ENCODE measurements at places on chromosomes 6 and 20.

GRCh38 chr6:155461556-155461955, 5.9 kb upstream of the NOX3 start:
- peak; percentile 59 for DNase-seq

GRCh38 chr6:57226221-57226620, 4.1 kb upstream of the RAB23 start:
- DNase-seq = no peak

- peak; percentile 93 for DNase-seq
These were observed 87.2 kb downstream of the FKBP5 start for GRCh38 chr6:35601331-35602132.

GRCh38 chr6:144334150-144334708, 49.1 kb downstream of the UTRN start:
- DNase-seq = no peak

DNA sequence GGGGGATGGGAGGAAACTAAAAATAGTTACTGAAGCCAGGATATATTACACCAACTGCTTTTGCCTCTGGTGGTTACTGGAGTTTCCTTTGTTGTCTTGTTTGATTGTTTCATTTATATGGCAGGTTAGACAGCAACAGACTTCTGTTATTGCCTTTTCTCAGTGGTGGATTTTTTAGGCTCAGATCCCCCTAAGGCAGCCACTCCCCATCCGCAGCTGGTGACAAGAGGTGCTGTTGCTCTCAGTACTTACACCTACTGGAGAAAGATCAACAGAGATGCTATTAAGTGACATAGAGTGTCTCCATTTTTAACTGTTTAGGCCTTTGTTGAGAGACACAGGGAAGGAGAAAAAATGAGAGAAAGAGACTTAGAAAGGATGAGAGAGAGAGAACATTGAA, 552.1 kb downstream of the PKHD1 start:
- no peak for DNase-seq

GRCh38 chr6:124371974-124372475, 568.4 kb downstream of the NKAIN2 start:
- no peak for DNase-seq

DNA sequence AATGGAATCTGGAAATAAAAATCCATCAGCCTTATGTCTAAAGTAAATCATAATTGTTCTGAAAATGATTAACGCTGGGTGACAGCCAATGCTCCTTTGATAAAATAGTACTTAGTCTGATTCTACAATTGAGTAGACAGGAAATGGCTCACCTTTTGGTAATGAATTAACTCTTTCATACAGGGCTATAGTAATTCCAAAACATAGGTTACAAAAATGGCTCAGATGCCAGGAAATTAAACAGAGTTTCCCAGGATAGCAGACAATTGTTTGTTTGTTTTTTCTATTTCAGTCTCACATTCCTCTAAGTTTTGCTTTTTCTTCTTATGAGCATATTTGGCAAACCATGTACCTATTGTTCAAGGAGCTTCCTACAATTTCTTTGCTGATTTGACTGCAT, 257.2 kb upstream of the EPHA7 start:
- no peak for DNase-seq

DNA sequence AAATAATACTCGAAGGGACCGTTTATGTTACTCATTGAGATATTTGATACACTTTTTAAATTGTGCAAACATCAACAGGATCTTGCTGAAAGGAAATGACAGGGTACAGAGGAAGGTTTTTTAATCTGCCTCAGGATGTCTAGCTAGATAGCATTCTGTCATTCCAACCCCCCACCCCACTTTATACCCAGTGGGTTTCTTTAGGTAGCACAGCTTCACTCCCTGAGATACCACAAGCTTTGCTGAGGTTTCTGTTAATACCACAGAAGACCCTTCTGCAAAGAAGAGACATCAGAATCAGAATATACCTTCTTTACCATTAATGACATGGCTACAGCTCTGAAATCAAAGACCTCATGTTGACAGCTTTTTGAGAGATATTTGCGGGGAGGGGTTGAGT, 1.3 kb downstream of the PHACTR2 start:
- DNase-seq = no peak

DNA sequence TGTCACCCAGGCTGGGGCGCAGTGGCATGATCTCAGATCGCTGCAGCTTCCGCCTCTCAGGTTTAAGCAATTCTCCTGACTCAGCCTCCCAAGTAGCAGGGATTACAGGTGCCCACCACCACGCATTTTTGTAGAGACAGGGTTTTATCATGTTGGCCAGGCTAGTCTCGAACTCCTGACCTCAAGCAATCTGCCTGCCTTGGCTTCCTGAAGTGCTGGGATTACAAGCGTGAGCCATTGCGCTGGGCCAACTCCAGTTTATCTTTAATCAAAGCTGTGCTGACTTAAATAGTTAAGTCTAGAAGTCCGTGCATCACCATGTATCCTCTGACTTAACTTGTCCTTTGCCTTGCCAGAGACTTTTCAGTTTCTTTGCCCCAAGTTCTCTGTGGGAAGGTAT, 224.3 kb downstream of the TMEM242 start:
- no peak for DNase-seq

GRCh38 chr6:1494671-1495070, 105.3 kb downstream of the FOXF2 start:
- DNase-seq = no peak

- peak; percentile 79 for DNase-seq
These were observed 136.2 kb downstream of the HIVEP1 start for GRCh38 chr6:12148317-12148801.

DNA sequence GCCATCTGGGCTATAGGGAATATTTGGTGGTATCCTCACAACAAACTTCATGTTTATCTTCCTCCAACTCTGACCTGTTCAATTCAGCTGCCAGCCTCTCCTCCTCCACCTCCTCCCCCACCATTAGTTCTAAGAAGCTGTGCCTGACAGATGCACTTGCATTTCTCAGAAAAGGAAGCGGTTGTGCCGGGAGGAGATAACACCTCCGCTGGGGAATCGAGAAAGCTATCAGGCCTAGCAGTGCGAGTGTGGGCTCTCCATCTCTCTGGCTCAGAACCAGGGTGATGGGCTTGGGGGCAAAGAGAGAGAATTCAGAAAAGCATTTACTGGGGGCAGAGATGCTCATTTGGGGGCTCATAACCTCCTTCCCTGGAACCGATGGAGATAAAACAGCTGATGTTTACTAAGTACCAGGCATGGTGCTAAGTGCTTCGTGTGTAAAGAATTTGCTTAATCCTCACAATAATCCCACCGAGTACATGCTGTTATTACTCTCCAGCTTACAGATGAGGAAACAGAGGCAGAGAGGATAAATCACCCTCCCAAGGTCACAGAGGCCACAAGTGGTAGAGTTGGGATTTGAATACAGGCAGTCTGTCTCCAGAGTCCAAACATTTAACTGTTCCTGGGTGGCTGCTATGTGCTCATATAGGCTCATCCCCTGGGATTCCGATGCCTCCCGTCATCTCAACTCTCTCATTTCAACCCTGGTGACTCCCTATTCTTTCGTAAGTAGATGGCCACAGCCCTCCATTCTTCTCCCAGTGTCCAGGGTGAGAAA, 38.3 kb downstream of the COX4I2 start:
- DNase-seq = no peak

- DNase-seq = no peak
These were observed 31.9 kb upstream of the PRSS35 start for GRCh38 chr6:83480470-83480869.

DNA sequence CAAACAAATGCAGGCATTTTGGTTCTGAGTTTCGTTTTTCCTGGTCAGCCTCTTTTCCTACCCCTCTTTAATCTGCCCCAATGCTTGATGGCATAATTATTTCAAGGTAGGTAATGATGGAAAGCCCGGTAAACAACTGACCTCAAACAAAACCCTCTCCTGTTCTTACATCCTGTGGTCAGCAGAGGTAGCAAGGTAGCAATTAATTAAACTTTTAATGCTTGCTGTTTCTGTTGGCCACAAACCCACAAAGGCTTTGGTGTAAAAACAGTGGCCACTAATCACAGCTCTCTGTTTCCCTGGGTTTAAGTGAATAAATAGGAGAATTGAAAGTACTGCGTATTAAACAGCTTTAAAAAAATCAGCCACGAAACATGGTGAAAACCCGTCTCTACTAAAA, 261.5 kb upstream of the SOX4 start:
- DNase-seq = no peak

DNA sequence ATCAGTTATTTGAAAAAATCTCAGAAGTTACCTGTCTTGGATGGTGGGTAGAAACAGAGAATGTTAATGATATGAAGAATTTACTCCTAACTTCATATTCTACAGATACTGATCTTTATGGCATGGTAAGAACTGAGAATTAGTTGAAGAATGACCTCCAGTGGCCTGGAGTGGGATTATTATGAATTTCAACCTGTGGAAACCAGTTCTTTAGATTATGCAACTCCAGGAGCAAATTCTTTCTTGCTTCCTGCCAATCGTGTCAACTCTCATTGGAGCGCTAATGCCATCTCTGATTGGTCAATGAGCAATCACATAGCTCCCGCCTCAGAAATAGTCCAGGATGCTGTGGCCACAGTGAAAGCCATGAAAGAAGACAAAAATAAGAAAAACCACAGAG, 40.6 kb downstream of the LYRM2 start:
- peak; percentile 50 for DNase-seq

- no peak for DNase-seq
These were observed 73.0 kb downstream of the PHIP start for GRCh38 chr6:79005024-79005423.

DNA sequence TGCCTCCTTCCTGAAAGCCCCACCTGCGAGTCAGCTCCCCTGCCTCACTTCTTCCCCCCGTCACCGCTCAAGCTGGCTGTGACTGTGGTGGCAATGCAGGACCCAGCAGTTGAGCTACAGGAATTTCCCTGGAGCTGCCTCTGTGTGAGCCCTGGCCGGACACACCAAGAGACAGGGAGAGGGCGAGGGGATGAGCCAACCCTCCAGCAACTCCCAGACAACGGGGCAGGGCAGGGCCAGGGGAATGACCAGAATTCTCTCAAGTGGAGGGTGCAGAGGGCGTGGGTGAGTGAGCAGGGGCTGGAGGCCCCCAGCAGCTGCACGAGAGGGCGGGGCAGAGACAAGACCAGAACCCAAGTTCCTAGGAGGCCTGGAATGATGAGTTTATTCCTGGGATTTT, 4.9 kb upstream of the ARFGAP1 start:
- no peak for DNase-seq

DNA sequence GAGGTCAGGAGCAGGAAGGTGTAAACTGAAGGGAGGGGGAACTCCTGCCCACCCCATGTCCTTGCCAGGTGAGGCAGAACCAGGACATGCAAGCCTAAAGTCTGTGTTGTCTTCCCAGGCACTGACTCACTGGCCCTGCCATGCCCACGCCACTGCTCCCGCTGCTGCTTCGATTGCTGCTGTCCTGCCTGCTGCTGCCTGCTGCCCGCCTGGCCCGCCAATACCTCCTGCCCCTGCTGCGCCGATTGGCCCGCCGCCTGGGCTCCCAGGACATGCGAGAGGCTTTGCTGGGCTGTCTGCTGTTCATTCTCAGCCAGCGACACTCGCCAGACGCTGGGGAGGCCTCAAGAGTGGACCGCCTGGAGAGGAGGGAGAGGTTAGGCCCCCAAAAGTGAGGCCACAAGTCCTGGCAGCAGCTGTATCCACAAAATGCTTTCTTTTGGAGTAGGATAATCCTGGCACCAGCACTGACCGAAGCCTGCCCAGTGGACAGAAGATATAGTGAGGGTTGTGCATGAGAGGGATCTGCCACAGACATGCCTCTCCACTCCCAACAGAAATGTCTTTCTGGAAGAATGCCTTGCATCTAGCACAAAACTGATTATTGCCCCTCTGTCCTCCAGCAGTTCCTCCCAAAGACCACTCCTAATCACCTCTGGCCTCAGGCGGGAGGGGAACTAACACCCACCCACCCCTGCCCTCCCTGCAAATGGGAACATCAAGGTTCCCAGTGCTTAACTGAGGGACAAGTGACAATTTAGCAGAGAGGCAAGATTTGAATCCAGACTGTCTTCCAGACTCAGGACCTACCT, 812 bp downstream of the MYMX start:
- no peak for DNase-seq

DNA sequence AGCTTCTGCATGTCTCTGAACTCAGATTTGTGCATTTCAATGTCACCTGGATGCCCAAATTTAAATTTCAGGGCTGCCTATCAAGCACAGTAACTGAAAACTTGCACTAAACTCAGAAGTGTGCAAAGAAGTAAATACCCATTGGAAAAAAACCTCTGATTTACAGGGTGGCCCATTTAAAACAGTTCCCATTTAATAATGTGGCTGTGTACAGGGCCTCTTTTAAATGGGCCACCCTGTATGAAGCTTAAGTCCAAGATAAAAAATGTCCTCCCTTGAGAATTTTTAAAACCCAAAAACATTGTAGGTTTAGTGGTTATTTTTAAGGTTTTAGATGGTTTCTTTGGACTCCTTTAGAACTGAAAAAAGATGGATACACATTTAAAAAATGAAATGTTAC, 202.1 kb upstream of the RUNX2 start:
- DNase-seq = no peak

DNA sequence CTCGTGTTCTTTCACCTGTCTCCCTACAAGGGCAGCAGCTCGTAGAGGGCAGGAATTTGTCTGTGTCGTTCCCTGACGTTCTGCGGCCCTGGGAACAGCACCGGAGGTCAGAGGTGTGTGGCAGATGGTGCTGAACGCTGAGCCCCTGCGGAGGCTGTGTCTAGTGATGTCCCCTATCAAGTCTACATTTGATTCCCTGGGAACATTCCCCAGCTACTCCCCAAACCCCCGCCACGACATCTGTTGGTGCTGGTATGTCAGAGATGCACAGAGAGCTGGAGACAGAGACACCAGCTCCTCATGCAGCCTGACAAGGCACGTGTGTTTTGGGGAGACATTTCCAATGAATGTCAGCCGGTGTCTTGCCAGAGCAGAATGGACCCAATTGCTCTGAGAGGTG, 7.7 kb downstream of the PMEPA1 start:
- no peak for DNase-seq

DNA sequence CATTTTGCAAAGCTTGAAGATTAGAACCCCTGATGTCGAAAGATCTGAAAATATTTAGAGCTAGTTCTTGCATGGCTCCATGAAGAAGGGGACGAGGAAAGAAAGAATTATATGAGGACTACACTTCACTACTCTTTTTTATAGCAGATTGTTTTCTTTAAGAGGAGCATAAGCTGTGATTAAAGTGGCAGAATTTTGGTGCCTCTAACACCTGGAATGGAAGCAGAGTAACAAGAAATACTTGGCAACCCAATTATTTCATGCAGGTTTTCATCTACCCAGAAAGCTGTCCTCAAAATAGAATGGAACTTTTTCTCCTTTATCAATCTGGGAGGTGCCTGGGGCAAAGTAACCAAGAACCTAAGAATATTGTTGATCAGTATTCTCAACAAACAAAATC, 4.0 kb downstream of the METTL24 start:
- no peak for DNase-seq

DNA sequence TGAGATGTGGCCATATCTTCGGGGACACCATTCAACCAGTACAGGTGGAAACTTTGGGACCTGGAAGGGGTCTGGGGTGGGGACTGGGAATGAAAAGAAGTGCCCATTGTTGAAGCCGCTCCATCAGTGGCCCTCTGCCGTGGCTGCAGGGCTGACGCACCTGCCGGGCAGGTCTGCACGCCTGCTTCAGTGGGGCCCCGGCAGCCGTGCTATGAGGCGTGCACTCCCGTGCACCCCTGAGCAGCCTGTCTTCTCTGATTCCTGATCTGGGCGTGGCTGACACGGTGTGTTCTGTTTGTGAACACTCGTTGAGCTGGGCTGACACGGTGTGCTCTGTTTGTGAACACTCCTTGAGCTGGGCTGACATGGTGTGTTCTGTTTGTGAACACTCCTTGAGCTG, 155.9 kb downstream of the TAF4 start:
- DNase-seq = no peak

GRCh38 chr6:166237617-166238016, 70.0 kb upstream of the TBXT start:
- DNase-seq = peak; percentile 7

Measured in fibroblast of upper back skin (primary cell).